ENCODE measurements at places on chromosomes 13 and 19.

DNA sequence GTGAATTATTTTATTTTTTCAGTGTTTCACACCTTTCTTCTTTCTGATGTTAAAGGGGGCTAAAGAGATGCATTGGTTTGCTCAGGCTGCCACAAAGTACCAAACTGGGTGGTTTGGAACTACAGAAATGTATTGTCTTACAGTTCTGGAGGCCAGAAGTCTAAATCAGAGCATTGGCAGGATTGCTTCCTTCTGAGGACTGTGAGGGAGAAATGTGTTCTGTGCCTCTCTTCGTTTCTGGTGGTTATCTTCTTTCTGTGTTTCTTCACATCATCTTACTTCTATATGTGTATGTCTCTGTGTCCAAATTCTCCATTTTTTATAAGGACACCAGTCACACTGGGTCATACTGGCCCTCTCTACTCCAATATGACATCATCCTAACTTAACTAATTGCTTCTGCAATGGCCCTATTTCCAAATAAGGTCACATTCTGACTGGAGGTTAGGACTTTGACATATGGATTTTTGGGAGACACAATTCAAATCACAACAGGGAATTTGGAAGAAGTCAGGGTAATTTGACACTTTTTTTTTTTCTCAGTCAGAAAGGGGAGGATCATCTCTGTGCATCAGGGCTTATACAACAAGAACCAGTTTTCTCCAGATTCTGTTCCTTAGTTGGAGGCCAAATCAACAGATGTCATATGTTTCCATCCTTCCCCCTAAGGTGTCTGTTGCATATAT lies 188.2 kb downstream of the KCNRG start:
- DNase-seq: peak; percentile 41

DNA sequence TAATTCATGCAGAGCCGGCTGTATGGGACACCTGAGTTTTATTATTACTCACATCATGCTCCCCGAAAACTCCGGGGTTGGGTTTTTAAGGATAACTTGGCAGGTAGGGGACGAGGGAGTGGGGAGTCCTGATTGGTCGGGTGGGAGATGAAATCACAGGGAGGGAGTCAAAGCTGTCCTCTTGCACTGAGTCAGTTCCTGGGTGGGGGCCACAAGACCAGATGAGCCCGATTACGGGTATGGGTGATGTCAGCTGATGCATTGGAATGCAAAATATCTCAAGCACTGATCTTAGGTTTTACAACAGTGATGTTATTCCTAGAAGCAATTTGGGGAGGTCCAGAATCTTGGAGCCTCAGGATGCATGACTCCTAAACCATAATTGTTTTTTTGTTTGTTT lies 18.6 kb upstream of the COG3 start:
- DNase-seq: no peak

- DNase-seq: peak; percentile 67
These were observed 2.2 kb upstream of the CEACAM6 start for GRCh38 chr19:41753159-41753558.

- no peak for DNase-seq
These were observed 7.4 kb downstream of the GRIN3B start for GRCh38 chr19:1007399-1008251.

DNA sequence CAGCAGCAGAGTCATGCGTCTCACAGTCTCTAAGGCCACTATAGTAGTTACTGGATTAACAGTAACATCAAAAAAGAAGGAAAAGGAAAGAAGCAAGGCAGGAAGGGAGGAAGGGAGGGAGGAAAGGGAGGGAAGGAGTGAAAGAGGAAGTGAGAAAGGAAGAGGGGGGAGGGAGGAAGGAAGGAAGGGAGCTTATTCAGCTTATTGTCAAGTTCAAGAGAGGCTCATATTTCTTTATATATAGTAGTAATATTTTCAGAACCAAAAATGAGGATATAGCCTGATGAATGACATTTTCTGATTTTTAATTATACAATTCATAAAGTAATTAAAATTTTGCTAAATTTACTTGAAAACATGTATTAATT lies 17.7 kb upstream of the RUBCNL start:
- DNase-seq: peak; percentile 45

DNA sequence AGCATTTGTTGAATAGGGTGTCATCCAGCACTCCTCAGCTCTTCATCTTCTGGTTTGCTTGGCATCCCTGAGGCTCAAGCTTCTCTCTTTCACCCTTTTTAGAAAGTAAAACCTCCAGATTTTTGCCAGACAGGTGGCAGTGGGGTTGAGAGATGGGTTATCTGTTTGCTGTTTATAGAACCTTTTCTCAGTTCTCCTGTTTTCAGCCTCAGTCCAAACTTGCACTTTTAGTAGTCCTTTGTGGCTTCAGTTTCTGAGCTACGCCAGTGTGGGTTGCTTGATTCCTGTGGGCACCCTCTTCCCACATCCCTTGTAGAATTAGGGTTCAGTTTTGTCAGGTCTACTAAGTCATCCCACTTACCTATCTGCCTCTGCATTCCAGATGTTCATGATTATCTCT lies 147.9 kb downstream of the PAN3 start:
- no peak for DNase-seq

DNA sequence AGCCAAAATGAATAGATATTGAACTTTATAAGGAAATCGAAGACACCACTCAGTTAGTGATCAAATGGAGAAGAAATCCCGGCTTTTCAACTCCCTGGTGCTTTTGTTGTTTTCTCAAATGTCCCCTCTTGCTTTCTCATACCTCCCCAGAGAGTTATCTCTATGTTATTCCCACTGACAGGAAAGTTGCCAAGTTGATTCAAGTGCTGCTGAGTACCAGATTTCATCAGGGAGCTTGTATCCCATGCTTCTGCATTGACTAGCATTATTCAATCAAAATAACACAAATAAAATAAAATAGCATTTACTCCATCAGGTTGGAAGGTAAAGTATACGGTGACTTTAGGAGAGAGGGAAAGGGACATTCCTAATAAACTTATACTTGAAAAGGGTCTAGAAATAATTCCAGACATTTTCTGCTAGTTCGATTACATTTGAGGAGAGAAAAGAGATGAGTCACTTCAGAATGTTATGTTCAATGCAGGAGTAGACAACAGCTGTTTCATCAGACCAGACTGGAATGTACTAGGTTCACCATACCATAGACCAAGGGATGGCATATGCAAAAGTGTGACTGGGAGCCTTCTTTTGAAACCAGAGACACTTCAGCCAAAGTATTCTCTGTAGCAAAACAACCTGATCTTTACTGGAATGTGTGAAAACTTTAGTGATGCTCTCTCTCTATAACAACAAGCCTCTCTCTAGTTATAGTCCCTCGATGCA lies 397.8 kb downstream of the FGF14 start:
- no peak for DNase-seq

GRCh38 chr19:23527797-23528196 lies 132.5 kb upstream of the ZNF91 start:
- no peak for DNase-seq

DNA sequence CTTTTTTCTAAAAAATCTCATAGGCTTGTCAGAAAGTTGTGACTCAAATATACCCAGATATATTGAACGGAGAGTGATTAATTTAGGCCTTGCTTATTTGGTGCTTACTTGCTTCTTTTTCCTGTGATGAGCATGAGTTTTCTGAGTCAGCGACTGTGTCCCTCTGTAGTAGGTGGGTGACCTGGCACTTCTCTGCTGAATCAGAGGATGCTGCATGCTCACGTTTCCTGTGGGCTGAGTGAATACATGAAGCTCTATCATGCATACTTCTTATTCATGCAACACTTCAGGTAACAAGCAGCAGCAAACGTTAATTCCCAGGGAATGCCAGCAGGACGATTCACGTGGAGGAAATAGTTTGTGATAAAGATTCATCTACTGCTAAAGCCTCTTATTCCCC lies 245.0 kb downstream of the KLF5 start:
- no peak for DNase-seq

- no peak for DNase-seq
These were observed 7.3 kb downstream of the GPR183 start for GRCh38 chr13:99299920-99300341.

DNA sequence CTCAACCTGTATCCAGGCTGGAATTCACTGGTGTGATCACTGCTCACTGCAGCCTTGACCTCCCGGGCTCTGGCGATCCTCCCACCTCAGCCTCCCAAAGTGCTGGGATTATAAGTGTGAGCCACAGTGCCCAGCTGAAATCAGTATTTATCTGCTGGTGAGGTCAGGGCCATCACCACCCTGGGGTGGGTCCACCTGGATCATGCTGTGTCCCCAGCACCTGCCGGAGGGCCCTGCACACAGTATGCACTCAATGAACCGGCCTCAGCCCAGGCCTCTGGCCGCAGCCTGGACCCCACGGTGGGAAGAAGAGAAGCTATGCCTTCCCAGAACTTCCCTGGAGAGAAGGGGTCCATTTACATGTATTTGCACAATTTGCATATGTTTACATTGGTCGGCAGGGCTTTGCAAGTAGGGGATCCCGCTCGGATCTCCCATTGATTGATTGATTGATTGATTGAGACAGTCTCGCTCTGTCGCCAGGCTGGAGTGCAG lies 2.6 kb upstream of the SLC5A5 start:
- no peak for DNase-seq

DNA sequence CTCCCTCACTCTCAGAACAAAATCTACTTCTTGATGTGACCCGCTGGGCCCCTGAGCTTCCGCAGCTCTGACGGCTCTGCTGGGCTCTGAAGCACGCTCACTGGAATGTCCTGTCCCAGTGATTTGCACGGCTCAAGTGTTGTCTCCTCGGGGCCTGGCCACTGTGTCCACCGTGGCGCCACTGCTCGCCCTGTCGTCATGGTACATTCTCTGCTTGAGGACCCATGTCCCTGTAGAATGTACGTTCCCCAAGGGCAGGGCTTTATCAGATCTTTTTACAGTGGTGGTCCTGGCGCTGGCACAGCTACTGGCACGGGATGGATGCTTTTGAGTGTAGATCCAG lies 12.1 kb downstream of the KLHL26 start:
- DNase-seq: no peak

DNA sequence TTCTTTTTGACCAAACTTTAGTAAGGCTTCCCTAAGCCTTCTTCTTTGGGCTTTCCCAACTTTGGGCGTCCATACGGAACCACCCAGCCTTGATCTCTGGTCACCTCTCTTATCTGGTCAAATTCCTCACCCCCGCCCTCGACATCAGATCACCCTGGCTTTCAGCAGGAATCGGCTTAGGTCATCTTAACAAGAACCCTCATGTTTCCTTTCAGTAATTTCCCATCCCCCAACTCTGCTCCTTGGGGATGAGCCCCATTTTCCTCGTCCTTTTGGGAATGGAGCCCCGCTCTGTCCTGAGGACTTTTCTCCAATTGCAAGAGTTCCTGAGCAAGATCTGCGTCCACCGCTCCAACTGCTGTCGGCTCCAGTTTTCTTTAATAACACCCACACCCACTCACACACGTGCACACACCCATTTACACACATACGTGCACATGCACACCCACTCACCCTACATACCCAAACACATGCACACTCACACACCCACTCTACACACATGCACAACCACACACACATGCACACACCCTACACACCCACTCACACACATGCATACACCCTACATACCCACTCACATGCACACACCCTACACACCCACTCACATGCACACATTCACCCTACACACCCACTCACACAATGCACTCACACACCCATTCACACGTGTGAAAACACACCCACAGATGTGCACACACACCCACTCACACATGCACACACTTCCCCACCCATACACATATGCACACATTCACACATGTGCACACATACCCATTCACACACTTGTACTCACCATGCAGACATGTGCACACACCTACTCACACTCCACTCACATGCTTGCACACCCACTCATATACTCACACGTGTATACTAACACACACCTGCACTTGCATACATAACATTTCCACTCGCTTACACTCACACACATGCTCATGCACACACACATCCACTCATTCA lies 87.0 kb upstream of the TM9SF2 start:
- no peak for DNase-seq

DNA sequence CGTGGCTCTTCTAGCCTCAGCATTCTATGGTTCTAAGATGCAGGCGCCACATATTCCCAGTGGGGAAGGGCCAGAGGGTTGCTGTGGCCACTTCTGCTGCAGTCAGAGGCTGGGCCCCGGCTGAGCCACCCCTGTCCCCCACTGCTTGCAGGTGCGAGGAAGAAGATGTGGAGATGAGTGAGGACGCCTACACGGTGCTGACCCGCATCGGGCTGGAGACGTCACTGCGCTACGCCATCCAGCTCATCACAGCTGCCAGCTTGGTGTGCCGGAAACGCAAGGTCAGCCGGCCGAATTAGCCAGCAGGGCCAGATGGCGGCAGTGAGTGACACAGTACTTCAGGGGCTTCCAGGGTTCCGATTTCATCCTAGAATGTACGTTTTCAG lies 2.0 kb downstream of the LHB start:
- no peak for DNase-seq

DNA sequence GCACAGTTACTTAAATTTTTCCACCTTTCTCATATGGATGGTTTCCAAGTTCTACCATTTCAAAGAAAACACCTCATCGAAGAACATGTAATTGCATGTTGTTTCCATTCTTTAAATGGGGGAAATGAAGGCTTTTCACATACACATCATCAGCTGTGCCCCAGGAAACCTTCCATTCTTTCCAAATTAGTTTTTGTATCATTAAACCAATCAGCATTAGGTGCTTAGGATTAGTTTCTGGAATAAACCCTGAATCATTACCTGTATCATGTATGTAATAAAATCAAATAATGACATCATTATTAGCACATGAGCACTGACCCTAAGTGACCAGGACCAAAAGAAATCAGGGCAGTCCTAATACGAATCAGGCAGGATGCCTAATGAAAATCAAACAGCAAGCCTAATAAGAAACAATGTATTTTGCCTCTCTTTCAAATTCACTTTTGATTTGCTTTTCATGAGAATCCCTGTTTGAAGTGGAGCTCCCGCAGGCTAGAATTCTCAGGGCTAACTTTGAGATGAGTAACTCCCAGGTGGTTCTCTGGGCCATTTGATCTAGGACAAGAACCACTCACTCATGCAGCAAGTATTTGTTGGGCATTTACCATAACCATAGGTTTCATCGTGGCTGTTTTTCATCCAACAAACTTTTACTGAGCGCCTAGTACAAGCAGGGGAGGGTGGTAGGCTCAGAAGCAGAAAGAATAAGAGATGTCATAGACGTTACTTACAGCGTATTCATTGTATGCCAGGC lies 89.2 kb downstream of the MZT1 start:
- no peak for DNase-seq

- no peak for DNase-seq
These were observed 1550.8 kb upstream of the SLC10A2 start for GRCh38 chr13:104616990-104617389.

DNA sequence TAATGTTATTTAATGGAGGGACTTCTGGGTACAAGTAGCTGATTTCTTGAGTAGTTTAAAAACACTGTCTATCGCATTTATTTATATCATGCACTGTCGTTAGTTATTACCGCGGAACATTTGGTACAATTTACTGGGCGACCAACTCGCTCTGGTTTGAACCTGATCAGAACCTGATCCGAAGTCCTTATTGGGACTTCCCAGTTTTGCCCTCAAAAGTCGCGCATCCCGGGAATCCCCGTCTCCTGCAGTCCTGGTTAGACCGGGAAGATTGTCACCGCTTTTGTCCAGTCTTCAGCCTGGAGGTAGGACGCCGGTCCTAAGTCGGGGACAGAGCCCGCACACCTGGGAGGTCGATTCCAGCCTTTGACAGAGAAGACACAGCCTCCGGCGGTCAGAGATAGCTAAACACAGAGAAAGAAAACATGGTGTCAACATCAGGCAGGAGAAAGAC lies 694 bp downstream of the CLN5 start:
- no peak for DNase-seq

Measured in inflammatory macrophage (primary cell).